ACHN (cell line): ENCODE measurements at places on chromosomes 16 and 17.

DNA sequence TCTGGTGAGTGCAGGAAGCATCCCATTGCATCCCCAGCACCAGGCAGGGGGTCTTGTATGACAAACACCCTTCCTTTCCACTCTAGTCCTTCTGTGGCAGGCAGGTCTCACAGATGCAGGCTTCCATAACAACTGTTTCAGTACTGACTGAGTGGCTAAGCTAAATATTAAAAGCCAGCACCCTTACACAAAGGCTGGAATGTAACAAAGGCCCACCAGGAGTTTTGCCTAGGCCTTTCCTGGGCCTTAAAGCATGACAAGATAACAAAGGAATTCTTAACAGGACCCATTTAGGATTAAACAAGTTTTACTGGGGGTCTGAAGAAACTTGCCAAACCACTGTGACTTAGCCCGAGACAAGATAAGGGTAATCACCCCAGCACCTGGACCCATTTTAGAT, 228.9 kb upstream of the RPL38 start:
- DNase-seq, result no peak

DNA sequence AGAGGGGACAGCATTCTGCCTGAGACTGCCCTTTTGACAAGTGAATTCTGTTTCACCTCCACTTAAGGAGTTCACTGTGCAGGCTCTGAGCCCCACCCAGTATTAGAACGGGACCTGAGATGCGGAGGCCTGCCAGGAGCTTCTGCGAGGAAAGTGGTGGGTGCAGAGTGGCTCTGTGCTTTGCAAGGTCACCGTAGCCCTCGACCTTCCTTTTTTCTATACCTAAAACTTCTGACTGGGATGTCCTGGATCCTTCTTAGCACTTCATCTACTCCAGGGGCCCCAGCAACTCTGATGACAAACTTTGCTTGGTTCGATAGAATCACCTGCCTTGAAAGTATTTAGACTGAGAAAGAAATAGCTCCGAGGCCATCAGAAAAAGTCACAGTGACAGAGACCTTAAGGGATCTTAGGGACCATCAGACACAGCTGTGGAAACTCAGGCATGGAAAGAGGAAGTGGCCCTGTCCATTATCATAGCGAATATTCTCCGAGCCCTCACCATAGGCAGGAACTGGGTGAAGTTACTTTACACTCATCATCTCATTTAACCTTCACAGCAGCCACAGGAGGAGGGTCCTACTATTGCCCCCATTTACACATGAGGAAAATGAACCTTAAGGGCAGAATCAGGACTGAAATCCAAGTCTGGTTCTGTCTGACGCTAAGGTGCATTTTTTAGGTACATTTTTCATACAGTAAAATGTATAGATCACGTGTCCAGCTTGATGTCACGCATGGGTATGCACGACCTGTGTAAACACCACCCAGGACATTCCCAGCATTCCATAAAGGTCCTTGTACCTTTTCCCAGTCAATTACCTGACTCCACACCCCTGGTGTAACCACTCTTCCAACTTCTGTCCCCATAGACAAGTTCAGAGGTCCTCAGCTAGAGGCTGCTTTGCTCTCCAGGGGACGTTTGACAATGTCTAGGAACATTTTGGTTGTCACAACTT, 676 bp upstream of the KRT13 start:
- no peak for DNase-seq

GRCh38 chr17:76004750-76005262, 4.2 kb downstream of the CDK3 start:
- no peak for DNase-seq

GRCh38 chr16:73879621-73880020, 417.0 kb upstream of the PSMD7 start:
- no peak for DNase-seq

DNA sequence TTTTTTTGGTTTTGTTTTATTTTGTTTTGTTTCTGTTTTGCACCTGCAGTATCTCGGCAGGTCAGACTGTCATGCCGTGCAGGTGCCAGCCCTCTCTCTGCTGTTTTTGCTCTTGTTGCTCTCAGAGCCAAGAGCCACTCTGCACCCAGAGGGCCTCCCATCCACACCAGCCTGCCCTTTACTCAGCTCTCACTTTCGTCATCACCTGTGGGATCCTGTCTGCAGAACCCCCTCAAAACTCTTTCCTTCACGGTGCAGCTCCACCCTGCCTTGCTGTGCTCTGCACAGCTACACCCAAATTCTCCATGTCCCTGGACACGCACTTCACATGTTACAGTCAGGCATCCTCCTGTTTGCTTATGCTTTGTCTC, 2.6 kb downstream of the AOC3 start:
- no peak for DNase-seq

GRCh38 chr16:35711958-35712357, 2252.5 kb downstream of the TP53TG3F start:
- DNase-seq, result no peak
